Activated CD4-positive, CD25-positive, alpha-beta regulatory T cell treated with anti-CD3 and anti-CD28 coated beads, Interleukin-2, amount 50 U/mL, for 72 hours (primary cell): ENCODE measurements at places on chromosomes 1 and 21.

DNA sequence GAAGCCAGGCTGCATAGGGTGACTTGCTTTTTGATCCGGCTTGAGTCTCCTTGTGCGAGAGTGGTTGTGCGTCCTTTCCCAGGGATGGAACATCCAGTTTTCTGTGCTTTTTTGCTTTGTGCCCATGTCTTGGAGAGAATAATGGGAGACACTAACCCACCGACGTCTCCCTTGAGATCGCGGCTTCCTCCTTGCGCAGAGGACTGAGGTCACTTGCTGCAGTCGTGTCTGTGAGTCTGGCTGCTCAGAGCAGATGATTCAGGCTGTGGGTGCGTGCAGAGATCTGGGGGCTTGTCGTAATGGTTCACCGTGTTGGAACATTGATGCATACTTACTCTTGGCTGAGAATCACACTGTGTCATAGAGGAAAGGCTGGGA, 164.5 kb upstream of the CACNA1E start:
- DNase-seq = no peak

DNA sequence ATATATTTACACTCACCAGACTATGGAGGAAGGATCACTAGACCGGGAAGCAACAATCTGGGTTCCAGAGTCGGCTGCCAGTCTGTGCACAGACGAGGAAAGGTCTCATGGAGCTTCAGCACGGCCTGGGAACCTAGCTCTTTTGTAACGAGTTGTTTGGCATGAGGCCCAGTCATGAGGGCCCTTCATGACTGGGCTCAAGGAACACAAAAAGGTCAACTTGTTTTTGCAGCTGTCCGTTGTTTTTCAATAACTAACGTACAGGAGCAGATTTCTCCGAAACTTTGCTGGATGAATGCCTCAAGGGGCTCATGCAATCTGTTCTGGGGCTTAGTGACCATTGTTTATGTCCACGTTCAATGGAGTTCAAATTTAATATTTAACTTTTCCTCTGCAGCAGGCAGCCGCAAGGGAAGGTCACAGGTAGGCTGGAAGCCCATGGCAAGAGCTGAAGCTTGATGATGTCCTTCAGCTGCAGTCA, 5.9 kb upstream of the STUM start:
- DNase-seq = no peak

DNA sequence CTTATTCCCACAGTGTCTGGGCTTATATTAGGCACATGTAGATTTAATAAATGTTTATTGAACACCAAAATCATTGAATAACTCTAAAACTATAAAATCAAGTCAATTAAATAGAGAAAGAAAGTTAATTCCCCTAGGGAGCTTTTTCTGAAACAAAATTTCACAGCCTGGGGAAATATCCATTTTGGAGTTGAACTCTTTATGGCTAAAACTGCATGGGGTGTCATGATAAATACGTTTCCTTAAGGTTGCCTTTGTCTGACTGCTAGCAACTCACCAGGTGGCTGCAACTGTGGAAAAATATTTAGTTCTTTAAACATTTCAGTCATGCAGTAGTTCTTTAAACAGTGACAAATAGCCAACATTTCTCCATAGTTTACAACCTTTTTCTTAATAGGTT, 496.1 kb downstream of the LRRIQ3 start:
- DNase-seq = no peak

- peak; percentile 67 for DNase-seq
Observed at GRCh38 chr1:36703526-36704208, 221.0 kb upstream of the CSF3R start.

DNA sequence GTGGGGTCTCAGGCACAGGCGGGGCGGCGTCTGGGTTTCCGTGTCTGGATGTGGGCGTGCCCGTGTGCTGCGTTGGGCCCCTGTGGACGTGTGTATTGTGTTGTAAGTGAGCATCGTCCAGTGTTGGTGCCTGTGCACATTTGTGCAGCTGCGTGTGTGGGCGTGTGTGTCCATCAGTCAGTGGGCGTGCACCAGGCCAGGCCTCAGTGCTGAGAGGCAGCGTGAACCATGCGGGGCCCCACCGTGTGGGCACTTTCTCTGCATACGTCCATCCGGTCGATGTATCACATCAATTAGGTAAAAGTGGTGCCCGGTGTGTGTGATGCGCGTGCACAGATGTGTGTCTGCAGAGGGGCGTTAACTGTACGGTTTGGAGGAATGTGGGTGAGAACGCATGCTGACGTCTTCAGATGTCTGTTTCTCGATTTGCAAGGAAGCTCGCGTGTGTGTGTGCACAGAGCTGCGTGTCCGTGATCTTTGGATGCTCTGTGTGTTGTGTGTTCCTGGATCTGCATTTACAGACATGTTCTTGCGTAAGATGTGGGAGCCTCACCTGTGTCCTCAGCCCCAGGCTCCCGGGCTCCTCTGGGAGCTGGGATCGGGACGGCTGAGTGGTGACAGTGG, 24.6 kb downstream of the AGRN start:
- DNase-seq = no peak

GRCh38 chr1:43358121-43358745, 548 bp upstream of the CDC20 start:
- no peak for DNase-seq

GRCh38 chr1:191432817-191433216, 725.4 kb upstream of the RGS18 start:
- no peak for DNase-seq

DNA sequence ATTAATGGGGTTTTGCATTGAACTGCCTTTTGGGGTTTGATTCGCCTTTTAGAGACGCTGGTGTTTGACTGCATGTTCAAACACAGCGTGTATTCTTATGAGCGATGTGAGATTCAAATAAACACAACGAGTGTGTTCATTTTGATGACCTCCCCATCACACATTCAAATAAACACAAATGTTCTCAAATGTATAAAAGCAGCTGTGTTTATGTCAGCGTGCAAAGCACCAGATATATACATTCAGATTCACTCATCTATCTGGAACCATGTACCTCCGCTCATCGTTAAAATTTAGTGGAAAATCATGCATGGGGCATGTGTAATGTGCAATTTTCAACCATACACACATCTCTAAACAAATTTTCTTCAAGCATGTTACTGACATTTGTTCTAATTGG, 21.4 kb upstream of the LMO4 start:
- no peak for DNase-seq

DNA sequence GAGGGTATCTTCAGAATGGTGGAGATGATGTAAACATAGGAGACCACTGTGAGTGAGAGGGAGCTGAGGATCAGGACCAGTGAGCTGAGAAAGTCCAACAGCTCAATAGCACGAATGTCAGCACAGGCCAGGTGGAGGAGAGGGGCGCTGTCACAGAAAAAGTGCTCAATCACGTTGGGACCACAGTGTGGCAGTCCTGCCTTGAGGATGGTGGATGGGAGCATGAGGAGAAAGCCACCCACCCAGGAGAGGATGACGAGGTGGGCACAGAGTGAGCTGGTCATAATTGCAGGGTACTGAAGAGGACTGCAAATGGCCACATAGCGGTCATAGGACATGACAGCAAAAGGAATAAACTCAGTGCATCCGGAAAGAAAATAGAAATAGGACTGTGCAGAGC, 8.1 kb downstream of the OR11L1 start:
- DNase-seq = no peak

- no peak for DNase-seq
Observed at GRCh38 chr1:82485591-82486369, 685.0 kb downstream of the ADGRL2 start.

GRCh38 chr21:44872649-44873355, 688 bp downstream of the PTTG1IP start:
- DNase-seq = no peak

GRCh38 chr1:171351961-171352360, 38.0 kb downstream of the FMO4 start:
- DNase-seq = no peak

DNA sequence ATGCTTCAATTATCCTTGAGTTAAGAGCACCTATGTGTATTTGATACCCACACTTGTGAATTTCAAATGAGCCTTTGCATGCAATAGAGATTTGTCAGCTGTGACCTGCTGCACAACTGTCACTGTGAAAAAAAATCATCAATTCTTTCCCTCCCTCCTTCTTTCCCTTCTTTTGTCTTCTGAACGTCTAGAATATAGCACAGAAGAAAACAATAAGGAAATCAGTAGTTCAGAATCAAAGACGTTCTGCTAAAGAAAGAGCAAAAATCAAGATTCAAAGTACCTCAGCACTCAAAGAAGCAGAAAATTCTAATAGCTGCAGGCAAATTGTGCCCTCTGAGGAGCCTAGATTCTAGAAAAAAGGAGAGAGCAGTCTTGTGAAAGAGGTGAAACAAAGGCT, 1.7 kb upstream of the FMN2 start:
- no peak for DNase-seq

DNA sequence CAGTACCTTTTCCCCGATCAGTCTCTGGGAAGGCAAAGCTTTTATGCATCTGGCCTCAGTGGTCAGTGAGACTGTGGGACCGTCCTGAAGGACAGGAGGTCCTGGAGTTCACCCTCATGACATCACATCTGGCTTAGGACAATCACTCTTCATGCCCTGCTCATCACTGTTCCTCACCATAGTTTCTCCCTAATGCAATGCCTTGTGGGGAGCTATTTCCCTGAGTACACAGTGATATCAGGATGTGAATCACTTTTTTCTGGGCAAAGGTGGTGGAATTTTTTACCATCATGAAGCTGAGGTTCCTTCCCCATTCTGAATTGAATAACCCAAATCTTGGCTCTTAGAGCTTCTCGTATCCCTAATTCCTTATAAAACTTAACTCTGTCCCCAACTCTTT, 34.8 kb upstream of the CFAP126 start:
- no peak for DNase-seq

DNA sequence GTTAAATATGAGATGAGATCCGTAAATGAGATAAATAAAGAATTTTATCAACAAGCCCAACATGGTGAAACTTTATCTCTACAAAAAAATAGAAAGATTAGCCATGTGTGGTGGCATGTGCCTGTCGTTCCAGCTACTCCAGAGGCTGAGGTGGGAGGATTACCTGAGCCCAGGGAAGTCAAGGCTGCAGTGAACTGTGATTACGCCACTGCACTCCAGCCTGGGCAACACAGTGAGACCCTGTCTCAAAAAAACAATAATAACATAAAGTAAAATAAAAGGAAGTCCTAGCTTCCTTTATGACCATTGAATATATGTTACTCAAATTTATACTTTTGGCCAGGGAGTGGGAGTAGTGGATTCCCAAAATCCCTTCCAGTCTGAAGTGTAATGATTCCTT, 48.7 kb upstream of the TEKT2 start:
- DNase-seq = no peak

- DNase-seq = no peak
Observed at GRCh38 chr1:51664421-51665240, 47.7 kb downstream of the OSBPL9 start.
